ENCODE measurements at places on chromosomes 7 and 10.

- DNase-seq: no peak
Observed at GRCh38 chr10:98168766-98169165, 34.3 kb downstream of the R3HCC1L start.

DNA sequence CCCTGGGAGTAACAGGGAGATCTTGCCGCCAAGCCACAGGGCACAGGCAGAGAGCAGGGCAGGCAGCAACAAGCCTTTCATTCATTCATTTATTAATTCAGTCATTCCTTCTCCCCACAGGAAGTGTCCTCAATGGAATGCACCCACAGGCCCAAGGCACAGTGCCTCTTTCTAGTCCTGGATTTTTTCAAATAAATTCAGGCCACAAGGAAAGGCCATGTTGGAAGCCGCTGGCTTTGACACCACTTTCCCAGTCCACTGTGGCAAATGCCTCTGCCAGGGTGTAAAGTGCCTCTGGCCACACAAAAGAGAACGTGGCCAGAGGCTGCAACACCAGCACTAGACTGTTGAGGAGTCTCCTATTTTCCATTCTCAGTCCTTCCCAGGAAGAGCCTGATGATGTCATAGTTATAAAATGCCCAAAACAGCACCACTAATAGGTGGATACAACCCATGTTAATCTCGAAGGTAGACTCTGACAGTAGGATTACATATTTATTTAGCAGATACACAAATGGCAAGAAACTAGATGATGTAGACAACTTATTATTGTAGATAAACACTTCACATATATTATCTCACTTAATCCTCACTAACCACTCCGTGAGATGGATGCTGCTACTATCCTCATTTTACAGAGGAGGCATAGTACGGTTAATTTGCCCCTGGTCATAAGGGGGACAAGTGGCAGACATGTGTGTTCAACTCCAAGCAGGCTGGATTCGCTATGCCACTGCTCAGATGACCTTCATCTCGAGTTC is 5.5 kb downstream of the JAZF1 start:
- DNase-seq: no peak

- no peak for DNase-seq
Observed at GRCh38 chr7:70193514-70193913, 595.2 kb downstream of the AUTS2 start.

DNA sequence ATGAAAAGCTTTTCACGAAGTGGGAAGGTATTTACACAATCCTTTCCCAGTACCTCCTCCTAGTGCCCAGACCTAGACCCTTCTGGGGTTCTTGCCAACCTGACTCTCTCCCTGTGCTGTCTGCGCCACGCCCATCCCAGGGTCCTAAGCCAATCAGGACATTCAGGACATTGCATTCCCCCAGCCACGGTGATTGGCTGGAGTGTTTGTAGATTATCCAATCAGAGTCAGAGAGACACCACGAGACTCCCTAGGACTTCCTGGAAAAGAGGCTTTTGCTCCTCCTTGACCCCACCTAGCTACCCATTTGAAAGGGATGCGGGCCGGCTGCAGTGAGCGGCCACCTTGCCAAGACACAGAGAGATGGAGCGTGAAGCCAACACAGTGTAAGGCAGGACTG is 3.5 kb upstream of the GDF2 start:
- DNase-seq: no peak

- DNase-seq: no peak
Observed at GRCh38 chr7:100444311-100445278, 8.3 kb upstream of the PPP1R35 start.

DNA sequence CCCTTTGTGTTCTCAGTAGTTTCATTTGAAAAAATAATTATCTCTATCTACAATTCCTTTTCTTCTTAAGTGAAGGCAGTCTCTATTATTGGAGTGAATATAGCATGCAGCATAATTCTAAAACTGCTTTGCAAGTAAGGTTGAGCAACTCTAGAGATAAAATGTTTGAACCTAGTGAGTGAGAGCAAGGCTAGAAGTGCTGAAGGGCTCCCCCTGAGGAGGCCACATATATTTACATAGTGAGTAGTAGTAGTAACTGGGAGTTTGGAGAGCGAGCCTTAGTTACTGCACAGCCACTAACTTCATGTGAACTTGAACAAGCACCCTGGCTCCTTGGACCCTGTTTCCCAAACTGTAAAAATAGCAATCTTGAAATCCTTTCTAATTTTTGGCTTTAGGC is 141.5 kb upstream of the DKK1 start:
- DNase-seq: no peak

GRCh38 chr7:41735206-41735605 is 32.3 kb upstream of the INHBA start:
- no peak for DNase-seq

- DNase-seq: no peak
Observed at GRCh38 chr10:17473228-17473950, 19.0 kb upstream of the ST8SIA6 start.

DNA sequence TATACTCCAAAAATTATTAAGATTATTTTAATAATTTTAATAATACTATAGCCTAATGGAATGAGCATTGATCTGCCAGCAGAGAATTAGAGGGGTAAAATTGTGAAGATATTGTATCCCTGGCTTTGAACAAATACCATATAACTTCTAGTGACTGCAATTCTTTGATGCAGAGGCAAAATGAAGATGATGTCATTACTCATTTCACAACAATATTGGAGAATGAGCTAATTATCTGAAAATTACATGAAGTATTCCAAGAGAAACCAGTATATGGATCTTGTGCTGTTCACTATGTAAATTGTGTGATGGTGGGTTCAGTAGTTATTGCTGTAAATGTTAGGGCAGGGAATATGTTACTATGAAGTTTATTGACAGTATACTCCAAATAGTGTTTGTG is 80.2 kb downstream of the CFTR start:
- DNase-seq: no peak

GRCh38 chr7:11261470-11261869 is 287.8 kb downstream of the PHF14 start:
- no peak for DNase-seq

DNA sequence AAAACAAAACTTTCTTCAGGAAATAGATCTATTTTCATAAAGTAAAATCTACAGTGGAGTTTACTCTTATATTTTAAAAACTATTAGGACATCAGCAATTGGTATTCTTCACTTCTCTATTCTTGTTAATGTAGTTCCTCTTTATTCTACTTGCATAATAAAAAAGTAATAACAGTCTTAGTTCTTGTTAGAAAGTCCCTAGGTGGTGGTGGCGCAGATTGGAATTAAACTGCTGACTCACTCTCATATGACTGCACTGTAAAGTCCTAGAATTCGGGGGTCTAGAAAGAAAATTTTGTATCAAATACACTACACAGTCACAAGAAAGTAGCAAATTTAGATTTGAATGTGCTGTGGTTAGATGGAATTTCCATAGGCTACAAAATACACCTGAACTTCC is 44.6 kb upstream of the TES start:
- no peak for DNase-seq

GRCh38 chr10:49300140-49300974 is 1.4 kb downstream of the C10orf71 start:
- DNase-seq: no peak

DNA sequence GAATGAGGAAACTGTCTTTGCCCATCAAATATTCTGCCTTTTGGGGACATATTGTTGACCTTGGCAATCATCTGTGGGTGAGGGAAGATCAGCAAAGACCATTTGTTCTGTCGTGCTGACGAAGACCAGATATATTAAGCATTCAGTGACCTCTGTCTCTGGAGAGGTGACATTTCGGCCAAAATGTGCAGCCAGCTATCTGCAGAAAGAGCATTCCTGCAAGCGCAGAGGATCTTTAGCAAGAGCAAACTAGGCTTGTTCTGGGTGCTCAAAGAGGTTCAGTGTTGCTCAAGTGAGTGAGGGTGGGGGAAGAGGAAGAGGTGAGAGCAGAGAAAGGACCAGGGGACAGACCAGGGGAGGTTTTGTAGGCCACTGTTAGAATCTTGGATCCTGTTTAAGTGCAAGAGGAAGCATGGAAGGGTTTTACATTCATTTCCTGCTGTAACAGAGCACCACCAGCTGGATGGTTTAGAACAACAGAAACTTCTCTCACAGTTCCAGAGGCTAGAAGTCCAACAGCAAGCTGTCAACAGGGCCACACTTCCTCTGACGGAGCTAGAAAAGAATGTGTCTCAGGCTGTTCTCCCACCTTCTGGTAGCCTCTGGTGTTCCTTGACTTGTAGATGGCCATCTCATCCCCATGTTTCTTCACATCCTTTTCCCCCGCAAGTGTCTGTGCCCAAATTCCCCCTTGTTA is 11.2 kb downstream of the C10orf120 start:
- DNase-seq: no peak

GRCh38 chr7:46285878-46286277 is 364.8 kb upstream of the IGFBP3 start:
- DNase-seq: no peak

- no peak for DNase-seq
Observed at GRCh38 chr10:21760332-21760731, 226.3 kb downstream of the MLLT10 start.

DNA sequence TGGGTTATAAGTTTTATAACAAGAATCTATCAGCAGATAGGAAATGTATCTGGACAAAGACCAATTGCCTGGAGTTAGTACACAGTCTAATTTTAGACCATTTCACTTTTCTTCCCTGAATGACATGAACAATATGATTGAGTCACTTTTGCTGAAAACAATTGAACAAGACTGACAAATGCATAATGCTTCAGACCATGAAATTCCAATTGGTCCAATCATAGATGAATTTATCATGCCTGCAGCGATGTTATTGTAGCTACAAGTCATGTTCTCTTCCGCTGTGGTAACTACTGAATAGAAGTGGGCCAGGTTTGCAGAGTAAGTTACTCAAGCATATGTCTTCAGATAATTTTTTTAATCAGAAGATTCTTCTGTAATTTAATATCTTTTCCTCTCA is 73.4 kb downstream of the VSTM2A start:
- no peak for DNase-seq

DNA sequence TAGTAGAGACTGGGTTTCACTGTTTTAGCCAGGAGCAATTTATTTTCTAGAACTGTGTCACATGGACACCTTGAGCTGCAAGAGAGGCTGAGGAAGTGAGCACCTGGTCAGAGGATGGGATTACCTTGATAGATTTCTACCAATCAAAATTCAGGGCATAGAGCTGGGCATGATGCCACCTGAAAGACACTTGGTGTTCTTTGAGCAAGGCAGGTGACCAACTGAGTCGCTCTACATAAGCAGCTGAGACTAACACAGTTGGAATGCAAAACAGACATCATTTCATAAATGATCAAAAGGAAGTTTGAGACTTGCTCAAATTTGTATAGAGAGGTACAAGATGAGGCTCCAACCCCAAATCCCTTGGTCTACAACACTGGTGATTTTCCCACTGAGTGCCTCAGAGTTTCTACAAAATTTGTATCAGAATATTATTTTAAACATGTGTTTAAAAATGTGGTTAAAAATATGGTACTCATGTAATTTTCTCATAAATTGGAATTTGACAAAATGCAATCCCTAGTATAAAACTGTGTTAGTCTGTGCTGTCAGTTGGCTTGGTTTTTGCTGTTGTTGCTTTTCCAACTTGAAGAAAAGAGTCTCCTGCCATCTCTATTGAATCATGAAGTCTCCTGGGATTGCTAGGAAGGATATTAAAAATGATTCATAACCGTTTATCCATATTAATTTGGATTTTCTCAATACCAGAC is 156.4 kb upstream of the MDFIC start:
- DNase-seq: no peak

DNA sequence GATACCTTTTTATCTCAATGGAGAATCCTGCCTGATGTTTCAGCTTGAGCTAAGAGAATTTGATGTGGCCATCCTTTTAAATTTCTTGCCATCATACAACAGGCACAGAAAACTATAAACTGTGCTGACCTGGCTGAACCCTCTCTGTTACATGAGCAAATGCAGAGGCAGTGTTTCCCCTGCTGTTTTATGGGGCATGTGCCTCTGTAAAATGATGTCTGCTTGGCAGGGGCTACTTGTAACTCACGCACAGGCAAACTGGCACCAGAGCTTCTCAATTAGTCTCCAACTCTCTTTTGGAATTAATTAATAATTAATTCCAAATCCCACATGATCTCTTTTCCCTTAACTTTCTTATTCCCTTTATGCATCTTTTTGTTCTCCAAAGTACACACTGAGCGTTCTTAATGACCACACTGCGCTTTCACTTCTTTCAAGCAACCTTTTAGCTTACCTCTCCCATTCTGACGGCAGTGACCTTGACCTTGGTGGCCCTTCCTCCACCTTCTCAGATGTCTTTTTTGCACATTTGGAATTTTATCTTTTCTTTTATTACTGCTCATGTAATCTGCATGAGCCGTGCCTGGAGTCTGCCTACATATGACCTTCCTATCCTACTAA is 334.0 kb downstream of the PLXNA4 start:
- DNase-seq: no peak

GRCh38 chr10:78579576-78579975 is 489.2 kb upstream of the ZMIZ1 start:
- DNase-seq: no peak

DNA sequence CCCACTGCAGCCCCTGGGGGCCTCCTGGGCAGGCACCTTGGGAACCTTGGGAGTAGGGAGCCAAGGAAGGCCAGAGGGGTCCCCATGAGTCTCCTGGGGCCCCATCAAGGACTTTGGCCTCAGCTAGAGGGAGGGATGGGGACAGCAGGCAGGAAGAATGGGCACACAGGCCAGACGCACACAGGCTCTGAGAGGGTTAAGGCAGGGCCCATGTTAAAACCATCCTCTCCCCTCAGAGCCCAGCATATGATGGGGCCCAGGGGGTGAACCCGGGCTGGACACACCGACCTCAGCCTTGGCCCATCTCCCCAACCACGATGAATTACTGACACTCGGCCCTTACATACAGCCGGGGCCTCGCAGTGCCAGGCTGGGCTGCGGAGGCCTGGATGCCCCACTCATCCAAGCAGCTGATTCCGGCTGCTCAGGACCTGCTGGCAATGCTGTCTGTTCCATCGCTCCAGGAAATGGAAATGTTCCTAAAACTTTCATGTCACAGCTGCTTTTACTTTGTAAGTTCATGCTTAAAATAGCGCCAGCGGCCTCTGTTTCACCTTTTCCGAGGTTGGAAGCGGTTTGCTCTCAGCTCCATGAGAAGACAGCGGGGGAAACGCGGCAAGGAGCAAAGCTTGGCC is 17.3 kb upstream of the INPP5A start:
- DNase-seq: no peak

GRCh38 chr10:104577861-104578521 is 63.1 kb upstream of the SORCS3 start:
- no peak for DNase-seq

- no peak for DNase-seq
Observed at GRCh38 chr10:131035779-131036178, 275.7 kb downstream of the TCERG1L start.

DNA sequence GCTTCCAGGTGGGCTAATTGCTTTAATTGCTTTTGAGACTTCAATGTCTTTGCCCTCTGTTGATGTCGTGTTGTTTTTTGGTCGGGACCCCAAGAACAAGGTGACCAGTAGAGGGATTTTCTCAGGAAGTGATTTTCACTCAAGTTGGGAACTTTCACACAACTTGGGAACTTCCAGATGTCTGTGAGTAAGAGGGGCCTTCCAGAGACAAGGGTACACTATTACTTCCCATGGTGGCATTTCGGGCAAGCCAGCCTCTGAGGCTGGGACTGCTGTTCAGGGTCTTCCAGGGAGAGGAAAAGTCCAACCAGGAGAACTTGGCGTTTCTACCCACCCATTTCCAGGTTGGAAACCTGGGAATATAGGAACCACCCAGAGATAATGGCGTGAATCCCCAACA is 170.0 kb upstream of the CDCA7L start:
- no peak for DNase-seq

- no peak for DNase-seq
Observed at GRCh38 chr7:73446682-73447081, 13.1 kb downstream of the FZD9 start.

Data from stimulated activated CD8-positive, alpha-beta memory T cell treated with anti-CD3 and anti-CD28 coated beads, Interleukin-2, amount 100 ng/mL, for 1 hour (primary cell).